NCI-H510A (cell line): ENCODE measurements at places on chromosomes 5 and 9.

DNA sequence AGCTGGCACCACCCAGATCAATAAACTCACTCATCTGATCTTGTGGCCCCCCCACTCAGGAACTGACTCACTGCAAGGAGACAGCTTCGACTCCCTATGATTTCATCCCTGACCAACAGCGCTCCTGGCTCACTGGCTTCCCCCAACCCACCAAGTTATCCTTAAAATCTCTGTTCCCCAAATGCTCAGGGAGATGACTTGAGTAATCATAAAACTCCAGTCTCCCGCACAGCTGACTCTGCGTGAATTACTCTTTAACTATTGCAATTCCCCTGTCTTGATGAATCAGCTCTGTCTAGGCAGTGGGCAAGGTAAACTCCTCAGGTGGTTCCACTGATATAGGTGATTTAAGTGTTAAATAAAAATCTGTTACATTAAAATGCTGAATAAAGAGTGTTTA is 1.9 kb upstream of the TRIM32 start:
- no peak for DNase-seq

- DNase-seq: no peak
These were observed 32.6 kb upstream of the LHX2 start for GRCh38 chr9:123978981-123979380.

GRCh38 chr5:37412515-37412914 is 33.4 kb downstream of the WDR70 start:
- no peak for DNase-seq

- no peak for DNase-seq
These were observed 13.3 kb downstream of the SPARC start for GRCh38 chr5:151673421-151673820.

- no peak for DNase-seq
These were observed 123.0 kb upstream of the FSTL4 start for GRCh38 chr5:133735346-133735745.
